ENCODE measurements at places on chromosomes 11 and 22.
A peak's percentile ranks its signal among the peaks of the same experiment; 100 is the strongest.

GRCh38 chr11:17186932-17187692, 20.7 kb downstream of the PIK3C2A start:
- no peak for DNase-seq

DNA sequence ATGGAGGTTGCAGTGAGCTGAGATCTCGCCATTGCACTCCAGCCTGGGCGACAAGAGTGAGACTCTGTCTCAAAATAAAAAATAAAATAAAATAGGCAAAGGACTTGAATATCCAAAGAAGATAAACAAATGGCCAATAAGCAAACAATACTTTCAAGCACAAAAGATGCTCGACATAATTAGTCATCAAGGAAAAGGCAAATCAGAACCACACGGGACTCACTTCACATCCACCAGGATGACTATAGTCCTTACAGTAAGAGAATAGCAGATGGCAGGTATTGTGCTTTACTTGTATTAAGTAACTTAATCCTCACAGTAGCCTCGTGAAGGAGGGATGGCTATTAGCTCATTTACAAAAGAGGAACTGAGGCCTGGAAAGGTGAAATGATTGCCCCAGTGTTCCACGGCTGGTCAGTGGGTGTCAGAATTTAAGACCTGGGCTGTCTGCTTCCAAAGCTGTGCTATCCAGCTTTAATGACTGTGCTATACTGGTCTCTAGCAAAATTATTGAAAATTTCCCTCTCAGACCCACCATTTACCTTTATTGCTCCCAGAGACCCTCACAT, 40.2 kb upstream of the RBFOX2 start:
- DNase-seq = no peak

- DNase-seq = no peak
These were observed 52.5 kb upstream of the VSTM5 start for GRCh38 chr11:93902921-93903320.

- no peak for DNase-seq
These were observed 33.7 kb downstream of the USP28 start for GRCh38 chr11:113841691-113842090.

DNA sequence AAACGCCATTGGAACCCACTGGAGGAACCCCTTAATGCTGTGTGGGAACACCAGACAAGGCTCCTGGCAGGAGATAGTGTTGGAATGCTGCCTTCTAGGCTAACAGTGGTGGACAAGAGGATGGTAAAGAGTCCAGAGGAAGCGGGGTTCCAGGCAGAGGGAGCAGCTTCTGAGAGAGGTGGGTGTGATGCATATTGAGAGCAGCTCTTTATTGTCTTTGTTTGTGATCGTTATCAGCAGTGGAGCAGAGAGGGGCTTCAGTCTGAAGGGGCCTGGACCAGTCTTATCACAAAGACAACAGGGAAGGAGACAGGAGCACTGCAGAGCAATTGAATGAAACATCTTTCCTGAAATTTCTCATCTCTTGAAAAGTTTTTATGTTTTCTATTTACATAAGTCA, 106.8 kb upstream of the PLET1 start:
- no peak for DNase-seq

GRCh38 chr11:111329306-111330204, 31.2 kb downstream of the POU2AF3 start:
- no peak for DNase-seq

DNA sequence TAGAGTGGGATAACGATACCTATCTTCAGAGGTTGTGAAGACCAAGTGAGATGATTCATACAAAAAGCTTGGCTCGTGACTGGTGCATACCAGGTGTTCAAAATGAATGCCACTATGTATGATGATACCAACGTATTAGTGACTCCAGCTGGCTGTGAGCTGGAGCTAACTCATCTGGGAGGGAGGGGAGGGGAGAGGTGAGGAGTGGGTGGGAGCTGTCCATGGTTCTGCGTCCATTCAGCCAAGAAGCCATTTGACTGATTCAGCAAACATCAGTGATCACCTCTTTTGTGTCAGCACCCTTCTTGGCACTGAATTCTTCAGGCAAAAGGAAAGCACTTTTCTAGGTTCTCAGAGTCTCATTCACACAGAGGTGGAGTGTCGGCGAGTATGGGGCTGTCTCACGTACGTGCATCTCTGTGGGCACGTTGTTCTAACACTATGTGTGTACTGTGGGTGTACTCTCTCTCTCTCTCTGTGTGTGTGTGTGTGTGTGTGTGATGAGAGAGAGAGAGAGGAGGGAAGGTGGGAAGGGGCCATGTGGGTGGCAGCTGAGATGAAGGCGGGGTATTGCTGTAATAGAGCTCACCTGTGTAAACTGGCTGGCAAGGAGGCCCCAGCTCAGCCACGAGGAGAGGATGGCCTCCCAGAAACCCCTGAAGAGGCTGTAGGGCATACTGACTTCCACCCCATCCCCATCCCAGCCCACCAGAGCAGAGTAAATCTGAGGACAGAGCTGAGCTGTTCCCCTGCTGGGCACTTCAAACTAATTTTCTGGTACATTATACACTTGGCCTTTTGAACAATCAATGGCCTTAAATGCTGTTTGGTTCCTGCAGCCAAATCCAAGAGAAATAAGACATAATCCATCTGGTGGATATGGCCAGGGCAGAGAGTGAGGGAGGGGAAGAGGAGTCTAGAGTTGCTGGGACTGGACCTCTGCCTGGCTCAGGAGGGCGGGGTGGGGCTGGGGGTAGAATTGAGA, 96.1 kb upstream of the THY1 start:
- DNase-seq = no peak

DNA sequence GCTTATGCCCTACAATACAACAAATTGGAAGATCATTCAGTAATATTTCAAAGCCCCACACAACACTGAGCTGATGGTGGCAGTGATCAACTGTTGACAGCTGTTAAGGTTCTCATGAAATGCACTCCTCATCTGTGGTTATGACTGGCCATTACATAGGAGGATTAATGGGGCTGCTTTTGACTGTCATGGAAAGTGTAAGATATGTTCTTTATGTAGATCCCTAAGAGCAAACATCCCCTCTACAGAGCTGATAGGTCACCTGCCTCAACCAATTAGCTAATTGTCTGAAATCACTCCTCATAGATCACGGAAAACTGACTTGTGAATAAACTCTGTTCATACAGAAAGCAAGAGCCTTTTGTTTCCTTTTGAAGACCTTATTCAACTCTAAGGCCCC, 78.1 kb downstream of the GAB2 start:
- no peak for DNase-seq

- no peak for DNase-seq
These were observed 33.0 kb upstream of the PITPNB start for GRCh38 chr22:27952091-27952490.

DNA sequence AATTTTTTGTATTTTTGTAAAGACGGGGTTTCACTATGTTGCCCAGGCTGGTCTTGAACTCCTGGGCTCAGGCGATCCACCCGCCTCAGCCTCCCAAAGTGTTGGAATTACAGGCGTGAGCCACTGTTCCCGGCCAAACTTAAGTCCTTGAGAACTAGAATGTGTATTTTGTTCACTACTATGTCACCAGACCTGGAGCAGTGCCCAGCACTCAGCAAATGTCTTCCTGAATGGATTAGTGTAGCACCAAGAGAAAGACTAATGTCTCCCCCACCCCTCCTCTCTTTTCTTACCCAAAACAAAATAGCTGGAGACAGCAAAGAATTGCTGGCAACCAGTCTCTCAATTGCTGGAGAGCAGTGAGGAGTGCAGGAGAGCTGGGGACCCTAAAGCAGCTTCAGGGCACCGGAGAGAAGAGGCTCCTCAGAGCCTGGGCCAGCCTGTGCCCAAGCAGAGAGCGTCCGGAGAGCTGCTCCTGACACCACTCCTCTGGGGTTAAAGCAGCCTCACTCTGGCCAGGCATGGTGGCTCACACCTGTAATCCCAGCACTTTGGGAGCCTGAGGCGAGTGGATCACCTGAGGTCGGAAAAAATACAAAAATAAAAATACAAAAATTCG, 14.9 kb downstream of the SLC25A18 start:
- no peak for DNase-seq

GRCh38 chr11:1084561-1085439, 10.1 kb downstream of the MUC2 start:
- DNase-seq = no peak

DNA sequence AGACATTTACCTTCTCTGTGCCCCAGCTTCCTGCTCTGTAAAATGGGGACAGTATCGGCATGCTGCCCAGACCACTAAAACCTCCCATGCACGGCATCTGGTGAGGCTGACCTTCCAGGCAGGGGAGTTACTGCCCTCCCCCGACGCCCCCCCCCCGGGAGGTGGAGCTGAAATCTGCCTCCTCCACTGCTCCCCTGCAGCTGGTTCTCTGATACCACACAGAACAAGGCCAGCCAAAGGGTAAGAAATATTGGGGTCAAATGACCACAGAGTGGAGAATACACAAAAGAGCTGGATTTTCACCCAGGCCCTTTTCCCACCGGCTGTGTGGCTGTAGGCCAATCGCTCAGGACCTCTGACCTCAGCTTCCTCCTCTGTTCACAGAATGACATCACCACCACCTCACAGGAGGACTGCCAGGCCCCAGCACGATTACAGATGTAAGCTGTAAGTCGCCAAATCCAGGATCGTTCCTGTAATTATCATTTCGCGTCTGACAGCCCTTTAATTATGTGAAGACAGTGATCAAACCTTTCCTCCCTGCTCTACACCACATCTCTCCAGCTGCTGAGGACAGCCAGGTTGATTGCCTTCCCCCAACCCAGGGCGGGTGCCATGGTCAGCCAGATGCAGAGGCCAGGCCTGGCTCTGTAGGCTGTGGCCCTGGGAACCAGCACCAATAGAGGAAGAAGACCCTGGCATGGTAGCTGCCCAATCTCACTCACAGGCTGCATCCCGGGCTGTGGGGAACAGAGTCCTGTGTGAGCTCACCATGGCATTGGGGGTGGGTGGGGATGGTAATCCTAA, 35.7 kb upstream of the KLHL35 start:
- no peak for DNase-seq

DNA sequence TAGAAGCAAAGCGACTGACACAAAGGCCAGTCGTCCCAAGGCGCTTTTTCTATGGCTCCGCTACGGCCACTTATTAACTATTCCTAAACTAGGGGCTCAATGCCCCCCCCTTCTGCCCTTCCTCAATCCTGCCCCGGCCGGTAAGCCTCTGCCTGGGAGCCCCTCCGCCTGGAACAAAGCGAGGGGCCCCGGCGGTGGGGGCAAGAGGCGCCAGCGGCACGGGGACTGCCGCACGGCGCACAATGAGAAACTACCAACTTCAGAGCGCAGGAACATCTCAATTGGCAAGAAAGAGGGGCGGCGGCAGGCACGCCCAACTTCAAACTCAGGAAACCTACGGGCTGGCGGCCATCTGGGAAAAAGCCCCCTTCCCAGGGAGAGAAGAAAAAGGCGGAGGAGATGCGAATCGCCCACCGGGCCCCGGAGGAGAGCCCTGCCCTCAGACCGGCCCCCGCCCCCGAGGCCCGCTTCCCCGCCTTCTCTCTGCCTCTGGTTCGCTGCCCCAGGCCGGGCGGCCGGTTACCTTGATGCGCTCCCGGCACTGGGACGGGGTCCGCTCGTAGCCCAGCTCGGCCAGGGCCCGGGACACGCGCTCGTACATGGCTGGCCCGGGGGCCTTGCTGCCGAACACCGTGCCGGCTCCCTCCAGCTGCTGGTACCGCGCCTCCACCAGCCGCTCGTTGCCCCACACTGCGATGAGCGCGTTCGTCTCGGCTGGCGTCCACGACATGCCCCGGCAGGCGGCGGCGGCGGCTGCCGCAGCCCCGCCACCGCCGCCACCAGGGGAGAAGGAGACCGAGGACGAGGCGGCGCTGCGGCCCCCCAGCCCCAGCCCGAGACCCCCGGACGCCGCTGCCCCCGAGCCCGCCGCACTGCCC, 619 bp downstream of the MSANTD2 start:
- peak; percentile 7 for DNase-seq
